ENCODE measurements at places on chromosomes 5 and 9.

DNA sequence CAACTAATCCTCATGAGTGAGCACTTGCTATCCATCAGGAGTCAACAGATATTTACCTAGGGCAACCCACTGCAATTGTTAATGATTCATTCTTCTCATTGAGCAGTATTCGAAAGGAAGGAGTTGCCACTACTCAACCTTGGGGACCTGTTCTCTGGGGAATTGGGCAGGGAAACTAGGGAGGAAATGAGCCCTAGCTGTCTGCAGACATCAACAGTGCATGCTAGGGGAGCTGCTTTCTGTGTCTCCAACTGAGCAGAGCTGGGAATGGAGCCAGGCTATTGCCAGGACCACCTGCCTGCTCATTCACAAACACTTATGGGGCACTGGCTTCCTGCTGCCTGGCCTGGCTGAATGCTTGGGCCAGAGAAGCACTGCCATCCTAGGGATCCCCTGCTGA lies 183.4 kb downstream of the TMEM38B start:
- no peak for DNase-seq

GRCh38 chr5:153891394-153891793 lies 147.3 kb downstream of the FAM114A2 start:
- DNase-seq, result no peak

DNA sequence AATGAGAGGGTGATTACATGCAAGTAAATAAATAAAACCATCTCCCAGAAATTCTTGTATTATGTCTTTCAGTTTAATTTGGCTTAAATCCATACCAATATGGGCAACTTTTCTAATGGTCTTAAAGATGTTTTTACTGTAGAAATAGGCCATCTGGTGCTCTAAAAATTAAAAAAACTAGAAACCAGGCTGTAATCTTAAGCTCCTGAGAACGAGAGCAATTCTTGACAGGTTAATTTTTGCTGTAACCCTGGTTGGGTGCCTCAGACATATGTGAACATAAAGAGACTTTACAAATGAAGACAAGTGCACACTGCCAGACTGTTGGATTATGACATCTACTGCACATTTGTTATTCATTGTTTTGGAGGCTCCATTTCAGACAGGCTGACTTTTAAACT lies 246.8 kb upstream of the DAB2 start:
- no peak for DNase-seq

- peak; percentile 39 for DNase-seq
Measured at GRCh38 chr9:2017331-2018161, 2.4 kb downstream of the SMARCA2 start.

DNA sequence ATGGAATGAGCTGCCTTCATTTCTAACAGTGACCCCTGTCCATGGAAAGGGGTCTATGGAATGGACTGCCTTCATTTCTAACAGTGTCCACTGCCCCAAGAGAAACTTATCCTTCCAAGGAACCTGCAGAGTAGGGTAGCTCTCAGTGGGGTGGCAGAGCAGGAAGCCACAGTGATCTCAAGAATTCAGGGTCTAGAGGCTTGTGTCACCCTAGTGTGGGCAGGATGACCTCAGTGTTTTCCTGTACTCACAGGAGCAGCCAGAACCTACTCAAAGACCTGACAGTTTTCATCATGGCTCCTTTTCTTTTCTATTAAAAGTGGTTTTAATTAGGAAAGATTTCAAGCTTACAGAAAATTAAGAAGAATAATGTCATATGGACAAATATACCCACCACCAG lies 27.5 kb downstream of the SEC61B start:
- no peak for DNase-seq

GRCh38 chr9:95197692-95198271 lies 119.7 kb downstream of the FANCC start:
- DNase-seq, result peak; percentile 93

Data from bronchial epithelial cell (primary cell).